ENCODE measurements at places on chromosomes 7 and 10.

GRCh38 chr10:132748545-132749370 is 37.2 kb downstream of the NKX6-2 start:
- no peak for DNase-seq

DNA sequence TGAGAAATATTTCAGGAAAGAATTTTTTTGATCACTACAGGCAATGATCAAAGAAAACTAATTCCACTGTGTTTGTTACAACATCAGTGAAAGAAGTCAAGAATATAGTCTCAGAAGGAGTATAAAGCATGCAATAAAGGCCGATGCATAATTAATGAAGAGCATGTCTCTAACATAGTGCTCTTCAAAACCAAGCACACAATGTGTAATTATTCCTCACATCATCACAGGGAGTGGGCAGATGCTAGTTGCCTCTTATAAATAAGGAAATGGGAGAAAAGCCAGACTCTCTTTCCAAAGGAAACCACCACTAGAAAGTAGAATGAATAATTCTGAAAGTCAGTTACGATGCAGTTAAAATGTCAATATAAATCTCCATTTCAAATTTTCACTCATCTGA is 220.1 kb downstream of the TEX36 start:
- DNase-seq = no peak

- no peak for DNase-seq
Observed at GRCh38 chr10:60258429-60258797, 131.3 kb downstream of the ANK3 start.

DNA sequence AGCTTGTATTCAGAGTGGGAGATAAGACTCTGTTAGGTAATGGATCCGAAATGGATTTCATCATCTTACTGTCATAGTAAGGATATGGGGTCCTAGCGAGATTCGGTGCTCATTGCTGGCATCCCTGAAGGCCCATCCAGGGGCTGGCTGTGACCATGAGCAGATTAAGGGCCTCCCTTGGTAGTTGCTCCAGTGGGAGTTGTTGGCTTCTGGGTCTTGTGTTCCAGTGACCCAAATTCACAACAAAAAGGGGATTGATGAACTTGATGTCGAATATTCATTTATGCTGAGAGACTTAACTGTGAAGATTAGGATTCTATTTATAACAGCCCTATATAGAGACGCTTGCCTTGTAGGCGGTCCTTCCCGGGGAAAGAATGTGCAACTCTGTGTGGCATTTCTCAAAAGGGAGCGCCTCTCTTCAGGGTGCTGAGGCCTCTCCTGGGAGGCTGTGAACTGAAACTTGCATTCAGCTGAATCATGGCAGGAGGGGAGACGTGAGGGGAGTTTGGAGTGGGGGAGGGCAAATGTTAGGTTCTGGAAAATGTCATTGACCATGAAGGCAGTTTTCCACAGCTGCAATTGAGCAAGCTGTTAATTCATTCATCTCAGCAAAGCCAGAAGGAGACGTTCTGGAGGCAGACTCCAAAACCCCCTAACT is 233.1 kb upstream of the FZD8 start:
- no peak for DNase-seq

DNA sequence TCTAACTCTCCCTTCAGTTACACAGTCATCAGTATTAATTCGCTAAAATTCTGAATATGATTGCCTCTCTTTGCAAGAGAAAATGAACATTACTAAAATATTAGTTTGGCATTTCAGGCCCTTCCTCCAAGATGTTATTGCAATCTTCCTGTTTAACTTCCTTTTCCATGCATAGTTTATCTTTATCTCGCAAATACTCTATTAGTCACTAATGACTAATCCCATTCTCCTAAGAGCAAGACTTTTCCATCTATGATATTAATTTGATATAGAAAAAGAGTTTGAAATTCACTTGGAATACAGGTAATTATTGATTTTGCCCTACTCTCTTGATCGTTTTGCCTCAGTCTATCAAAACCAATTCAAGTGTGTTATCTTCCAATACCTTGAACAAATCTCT is 41.8 kb upstream of the SEMA3A start:
- DNase-seq = no peak

DNA sequence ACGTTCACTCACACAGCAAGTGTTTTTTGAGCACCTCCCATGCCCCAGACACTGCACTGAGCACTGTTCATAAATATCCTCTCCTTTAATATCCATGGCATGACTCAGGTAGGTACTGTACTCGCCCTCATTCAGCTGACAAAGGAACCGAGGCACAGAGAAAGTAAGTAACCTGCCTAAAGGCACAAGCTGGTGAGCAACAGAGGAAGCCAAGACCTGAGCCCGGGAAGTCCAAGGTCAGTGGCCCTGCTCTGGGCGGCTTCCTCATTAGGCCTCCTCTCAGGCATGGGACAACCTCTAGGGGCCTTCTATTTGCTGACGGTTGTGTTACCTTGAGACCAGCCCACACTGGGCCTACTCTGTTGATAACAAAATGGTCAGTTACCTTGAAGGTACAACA is 45.1 kb upstream of the EZH2 start:
- DNase-seq = no peak

DNA sequence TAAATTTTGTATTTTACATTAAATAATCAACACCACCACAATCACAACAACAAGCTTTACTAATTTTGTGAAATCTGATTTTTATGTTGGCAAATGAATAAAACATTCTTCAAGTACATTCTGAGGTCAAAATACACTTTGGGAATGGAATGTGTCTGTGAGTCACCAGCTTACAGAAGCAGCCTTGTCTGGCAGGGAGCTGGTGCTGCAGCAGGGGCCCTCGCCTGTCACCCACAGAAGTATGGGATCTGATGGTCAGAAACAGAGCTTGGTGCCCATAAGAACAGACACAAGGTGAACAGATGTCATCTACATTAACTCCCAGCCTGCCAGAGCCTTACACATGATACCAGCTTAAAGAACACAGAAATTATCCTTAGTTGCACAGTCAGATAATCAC is 496.9 kb downstream of the CCSER2 start:
- no peak for DNase-seq

DNA sequence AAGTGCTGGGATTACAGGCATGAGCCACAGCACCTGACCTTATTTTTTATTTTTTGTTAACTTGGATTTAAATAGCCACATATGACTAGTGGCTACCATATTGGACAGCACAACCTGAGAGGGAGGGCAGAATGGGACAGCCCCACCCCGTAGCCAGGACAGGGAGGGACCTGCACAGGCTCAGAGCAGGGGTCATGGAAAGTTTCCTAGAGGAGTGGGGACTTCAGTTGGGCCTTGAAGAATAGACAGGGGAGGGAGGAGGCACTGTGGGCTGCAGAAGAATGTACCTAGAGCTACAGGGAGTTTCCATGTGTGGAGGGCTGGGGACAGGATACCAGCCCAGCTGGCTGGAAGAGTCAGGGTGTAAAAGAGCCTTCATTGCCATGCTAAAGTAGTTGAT is 8.8 kb downstream of the TRIM8 start:
- DNase-seq = no peak

DNA sequence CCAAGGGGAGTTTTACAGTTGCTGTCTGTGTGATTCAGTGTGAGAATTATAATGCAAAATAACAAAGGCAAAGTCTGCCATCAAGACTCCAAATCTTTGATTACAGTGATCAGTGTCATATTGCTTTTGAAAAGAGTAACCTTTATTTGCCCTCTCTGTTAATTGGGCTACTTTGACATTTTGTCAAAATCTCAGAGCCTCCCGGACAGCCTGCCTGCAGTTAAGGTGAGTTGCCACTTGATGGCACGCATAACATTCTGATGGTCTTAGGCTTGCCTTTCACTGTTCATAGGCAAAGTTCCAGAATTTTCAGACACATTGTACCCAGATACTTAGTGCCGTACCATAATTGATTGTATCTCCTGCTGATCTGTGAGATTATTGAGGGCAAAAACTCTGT is 253.5 kb downstream of the ABCA13 start:
- peak; percentile 84 for DNase-seq

DNA sequence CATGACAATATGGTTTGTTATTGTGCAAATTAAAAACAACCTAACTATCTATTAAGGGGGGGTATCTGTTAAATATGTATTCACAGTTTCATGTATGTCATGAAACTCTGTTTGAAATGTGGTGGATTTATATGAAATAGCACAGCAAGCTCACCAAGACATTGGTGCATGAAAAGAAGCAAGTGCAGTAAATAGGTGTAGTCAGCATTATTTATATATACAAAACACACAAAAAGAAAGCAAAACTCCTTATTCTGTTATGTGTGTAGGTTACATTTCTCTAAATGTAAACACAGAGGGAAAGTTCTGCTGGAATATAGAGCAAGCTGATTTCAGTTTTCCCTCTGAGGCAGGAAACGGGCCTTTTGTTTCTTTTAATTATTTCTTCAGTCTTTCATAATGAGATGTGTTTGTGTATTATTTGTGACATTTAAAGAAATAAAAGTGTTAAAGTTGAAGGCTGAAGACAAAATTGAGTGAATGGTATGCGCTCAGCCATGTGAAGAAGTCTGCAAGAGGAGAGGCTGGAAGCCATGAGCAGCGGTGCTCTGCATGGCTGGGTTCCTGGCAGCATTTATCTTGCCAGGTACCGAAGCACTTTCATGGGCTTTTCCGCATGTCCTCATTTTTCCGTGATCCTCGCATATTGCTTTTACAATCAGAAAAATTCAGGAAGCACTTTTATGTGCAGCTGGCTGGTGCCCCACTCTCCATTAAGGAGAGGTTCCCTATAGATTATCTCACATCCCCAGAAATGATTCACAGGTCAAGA is 38.5 kb downstream of the GRID1 start:
- DNase-seq = no peak

- DNase-seq = no peak
Observed at GRCh38 chr7:55517191-55517633, 55.1 kb downstream of the VOPP1 start.

DNA sequence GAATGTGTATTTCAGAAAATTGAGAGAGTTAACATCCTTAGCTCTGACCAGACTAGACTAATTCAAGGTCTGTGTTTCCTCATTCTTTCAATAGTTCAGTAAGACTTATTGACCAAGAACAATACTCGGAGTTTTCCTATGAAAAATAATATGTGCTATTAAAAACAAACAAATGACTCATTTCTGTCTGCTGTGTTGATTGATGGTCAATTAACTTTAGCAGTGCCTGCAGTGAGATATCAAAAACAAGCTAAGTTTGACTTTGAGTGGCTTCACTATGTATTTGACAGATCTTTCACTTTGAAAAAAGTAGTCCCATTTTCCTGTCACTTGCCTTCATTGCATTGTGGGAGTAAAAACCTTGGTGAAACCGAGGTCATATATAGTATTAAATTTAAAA is 91.0 kb downstream of the GNAT3 start:
- DNase-seq = no peak

- no peak for DNase-seq
Observed at GRCh38 chr10:114394531-114394930, 9.8 kb downstream of the AFAP1L2 start.

DNA sequence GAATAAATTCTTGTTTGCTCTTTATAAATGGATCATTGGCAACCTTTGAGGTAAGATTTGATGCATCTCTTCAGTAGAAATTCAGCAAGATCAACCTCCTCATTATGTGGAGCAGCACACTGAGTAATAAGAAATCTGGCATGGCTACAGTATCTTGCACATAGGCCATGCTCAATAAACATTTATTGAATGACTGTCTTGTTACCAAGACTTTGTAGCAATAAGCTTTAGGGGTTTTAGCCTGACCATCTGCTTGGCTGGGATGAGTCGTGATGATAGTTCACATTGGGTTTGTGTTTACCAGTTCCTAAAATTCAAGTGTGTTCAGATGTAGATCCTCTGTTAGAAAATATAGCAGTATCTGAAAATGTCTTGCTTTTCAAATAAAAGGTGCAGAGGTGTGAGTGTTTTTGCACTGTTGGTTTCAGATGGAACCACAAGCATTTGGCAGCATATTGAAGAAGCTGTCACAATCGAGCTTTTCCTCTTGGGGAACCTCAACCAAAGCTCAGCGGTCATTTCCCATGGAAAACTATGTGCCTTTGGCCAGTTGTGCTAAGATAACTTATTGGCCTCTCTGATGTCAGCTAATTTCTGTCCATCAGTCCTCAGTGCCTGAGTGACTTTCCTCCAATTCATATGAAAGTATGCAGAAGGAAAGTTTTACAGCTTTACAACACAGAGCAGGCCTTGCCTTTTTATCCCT is 442.6 kb downstream of the GFRA1 start:
- no peak for DNase-seq

DNA sequence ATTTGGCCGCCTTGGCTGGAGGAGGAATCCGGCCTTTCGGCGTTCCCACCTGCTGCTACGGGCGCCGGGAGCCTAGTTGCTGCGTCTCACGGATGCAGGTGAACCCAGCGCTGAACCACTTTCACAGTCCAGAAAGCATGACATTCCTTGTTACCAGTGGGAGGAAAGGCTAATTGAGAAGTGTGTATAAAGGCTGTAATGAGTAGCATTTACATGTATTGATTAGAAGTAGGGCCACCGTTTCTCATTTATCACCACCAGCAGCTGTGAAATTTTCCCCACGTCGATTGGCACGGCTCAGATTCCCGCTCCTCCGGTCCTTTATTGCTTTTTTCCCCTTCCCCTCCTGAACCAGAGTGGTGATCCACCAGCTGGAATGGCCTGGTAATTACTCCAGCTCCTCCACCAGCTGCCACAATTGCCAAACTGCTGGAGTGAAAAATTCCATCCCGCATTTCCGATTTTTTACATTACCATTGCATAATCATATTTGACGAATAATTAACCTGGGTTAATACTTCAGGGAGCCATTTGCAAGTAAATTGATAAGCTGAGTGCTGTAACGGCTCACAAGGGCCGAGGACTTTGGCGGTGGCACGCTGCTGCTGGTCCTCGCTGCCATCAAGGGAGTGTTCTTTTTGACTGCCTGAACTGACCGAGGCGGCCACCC is 153.3 kb downstream of the POU6F2 start:
- DNase-seq = no peak

DNA sequence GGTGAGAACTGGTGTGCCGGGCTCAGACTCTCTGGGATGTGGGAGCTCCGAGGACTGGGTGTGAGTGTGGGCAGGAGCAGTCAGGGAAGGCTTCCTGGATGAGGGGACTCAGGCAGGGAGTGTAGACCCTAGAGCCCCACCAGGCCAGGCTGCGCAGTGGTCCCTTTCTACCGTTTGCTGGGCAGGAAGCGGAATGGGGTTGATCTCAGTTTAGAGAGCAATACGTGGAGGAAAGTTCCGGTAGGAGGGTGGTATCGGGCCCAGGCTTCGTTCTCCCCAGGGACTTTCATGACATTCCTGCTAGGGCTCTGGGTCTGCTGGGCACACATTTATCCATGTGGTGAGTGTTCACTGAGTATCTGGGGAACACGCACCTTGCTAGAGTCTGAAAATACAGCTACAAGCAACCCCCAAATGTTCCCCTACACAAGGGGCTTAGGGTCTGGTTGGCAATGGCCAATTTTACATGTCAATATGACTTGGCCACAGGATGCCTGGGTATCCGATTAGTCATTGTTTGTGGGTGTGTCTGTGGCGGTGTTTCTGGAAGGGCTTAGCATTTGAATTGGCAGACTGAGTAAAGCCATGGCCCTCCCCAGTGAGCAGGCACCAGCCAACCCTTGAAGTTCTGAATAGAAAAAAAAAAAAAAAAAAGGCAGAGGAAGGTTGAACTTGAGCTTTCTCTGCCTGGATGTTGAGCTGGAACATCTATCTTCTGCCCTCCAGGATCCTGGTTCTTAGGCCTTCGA is 20.8 kb downstream of the GHRHR start:
- DNase-seq = no peak
